Kidney epithelial cell (primary cell): ENCODE measurements at places on chromosomes 3 and 15.

DNA sequence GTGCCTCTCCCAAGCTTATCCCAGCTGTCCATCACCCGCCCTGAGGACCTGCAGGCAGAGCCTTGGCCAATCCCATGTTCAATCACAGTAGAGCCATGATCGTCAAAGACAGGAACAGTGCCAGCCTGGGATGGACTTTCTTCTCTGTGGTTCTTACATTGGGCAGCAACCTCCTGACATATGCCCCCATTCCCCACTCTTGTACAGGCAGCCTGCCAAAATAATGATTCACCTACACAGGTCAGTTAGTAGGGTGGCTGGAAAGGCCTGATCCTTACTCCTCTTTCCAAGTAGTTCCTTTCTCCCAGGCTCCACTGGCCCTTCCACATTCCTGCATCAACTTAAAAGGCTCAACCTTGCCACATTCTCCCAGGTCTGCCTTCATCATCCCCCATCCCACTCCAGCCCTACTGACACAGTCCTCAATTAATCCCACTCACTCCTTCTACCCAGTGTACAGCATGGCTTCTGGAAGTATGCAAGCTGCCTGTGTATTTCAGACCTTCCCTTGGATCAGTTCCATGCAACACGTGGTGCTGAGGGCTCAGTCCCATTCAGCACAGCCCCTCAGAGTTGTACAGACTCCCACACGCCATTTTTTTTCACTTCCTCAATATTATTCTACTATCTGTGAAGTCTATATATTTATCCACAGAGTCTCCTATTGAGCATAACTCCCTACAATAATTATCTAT, 189.8 kb downstream of the NTRK3 start:
- DNase-seq, result no peak

- DNase-seq, result no peak
Measured at GRCh38 chr3:180447136-180447535, 154.8 kb upstream of the TTC14 start.

GRCh38 chr3:118029049-118029448, 1005.6 kb downstream of the IGSF11 start:
- no peak for DNase-seq

DNA sequence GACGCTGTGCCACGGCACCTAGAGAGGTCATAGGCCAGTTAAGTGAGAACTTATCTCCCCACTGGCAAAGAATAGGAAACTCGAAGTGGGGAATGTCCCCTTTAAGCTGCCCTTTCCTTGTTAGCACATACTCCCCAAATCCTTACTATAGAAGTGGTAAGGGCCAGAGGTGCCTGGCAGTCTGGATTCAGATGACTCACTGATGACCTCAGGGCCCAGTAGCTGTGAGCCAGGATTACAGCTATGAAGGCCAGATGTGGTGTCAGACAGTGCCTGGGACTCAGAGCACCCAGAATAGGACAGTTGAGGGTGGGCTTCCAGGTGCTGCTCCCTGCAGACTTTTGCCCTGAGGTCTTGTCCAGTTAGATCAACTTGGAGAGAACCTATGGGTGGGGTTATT, 37.7 kb downstream of the PDIA5 start:
- DNase-seq, result no peak

GRCh38 chr3:9146367-9147071, 102.9 kb downstream of the SRGAP3 start:
- no peak for DNase-seq

GRCh38 chr3:150729682-150730360, 26.1 kb upstream of the ERICH6 start:
- DNase-seq, result no peak

GRCh38 chr15:22257047-22258008, 177.0 kb downstream of the OR4M2 start:
- DNase-seq, result no peak
